ENCODE measurements at places on chromosomes 12 and 14.

GRCh38 chr14:60561845-60562746, 53.1 kb downstream of the SIX6 start:
- DNase-seq, result peak; percentile 1

DNA sequence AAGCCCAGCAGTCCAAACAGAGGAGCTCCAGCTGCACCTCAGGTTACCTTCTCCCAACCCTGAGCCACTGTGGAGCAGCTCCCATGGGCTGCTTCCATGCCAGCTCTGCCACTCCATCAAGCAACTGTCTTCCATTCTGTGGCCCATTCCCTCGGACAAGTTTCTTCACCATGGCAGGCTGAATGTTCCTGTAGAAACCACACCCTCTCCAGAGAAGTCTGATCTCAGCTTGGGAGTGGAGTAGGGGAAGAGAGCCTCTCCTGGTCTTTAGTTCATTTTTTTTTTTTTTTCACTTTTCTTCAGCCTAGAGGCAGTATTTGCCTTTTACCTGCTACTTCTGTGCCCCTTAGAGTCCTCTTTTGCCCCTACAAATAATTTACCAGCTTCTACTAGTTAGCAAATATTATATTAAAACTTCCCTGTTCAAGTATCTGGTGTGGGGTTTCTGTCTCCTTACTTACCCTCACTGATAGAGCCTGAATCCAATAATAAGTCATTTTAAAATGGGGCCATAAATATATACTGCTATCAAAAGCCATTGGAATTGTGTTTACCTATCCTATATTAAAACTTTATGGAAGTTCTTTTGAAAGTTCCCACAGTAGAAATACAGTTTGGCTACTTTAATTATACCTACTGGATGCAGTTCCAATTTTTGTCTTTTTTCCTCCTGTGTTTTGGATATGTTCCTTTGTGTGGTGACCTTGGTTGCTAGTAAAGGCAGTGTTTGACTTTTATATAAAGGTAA, 11.7 kb upstream of the SLC17A8 start:
- DNase-seq, result no peak

DNA sequence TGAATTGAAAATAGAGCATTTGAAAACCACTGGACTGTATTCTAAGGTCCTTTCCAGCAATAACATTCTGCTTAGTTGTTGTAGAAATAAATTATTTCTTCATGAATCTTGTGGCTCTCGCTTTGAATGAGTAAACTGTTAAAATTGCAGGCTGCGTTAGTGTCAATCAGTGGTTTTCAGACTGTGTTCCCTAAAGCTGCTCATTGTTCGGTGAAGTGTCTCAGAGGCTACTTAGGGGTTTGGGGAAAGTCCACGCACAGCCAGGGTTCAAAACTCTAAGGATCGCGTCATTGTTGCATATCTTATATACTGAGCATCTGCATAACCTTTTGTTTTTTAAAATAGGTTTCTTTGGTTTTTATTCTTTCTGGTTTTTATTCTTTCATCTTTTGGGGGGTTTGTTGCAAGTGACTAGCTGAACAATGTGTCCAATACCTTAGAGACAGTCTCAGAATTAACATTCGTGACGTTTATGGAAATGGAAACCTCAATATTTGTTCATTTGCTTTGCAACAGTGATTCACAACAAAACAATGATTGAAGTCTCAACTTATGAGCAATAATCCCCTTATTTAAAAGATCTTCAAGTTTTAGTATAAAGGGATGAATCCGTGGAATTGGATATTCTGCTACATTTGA, 108.1 kb downstream of the TTLL5 start:
- DNase-seq, result no peak

- DNase-seq, result no peak
Observed at GRCh38 chr12:119762619-119763018, 94.7 kb downstream of the PRKAB1 start.

GRCh38 chr14:26597589-26598080, at the start of gene NOVA1:
TSS of gene NOVA1 (minus strand) at chr14:26598033. CDS start at chr14:26597436, 597 bp downstream.
- DNase-seq, result no peak

DNA sequence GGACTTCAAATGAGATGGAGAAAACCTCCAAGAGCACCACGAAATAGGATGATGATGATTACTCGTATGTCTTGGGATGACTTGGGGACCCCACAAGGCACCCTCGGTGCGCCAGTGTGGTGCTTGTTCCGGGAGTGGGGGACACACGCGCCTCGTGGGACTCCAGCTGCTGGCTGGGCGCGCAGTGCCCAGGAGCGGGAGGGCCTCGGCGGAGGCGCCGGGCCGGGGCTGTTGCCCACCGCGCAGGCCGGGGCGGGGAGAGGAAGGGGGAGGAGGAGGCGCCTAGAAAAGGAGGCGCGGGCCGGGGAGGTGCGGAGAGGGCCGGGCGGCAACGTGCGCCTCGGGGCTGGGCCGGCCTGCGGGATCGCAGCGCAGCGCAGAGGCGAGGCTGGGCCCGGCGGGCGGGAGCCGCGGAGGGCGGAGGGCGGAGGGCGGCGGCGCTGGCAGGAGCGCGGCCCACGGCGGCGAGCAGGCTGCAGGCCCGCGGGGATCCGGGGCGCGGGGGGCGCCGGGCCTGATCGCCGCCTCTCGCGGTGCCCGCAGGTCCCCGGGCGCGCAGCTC, at the start of gene RFLNA:
TSS of gene RFLNA (plus strand) at position 314 of the 562 bp plus-strand sequence. CDS start 337 bp downstream, outside the sequence.
- no peak for DNase-seq

DNA sequence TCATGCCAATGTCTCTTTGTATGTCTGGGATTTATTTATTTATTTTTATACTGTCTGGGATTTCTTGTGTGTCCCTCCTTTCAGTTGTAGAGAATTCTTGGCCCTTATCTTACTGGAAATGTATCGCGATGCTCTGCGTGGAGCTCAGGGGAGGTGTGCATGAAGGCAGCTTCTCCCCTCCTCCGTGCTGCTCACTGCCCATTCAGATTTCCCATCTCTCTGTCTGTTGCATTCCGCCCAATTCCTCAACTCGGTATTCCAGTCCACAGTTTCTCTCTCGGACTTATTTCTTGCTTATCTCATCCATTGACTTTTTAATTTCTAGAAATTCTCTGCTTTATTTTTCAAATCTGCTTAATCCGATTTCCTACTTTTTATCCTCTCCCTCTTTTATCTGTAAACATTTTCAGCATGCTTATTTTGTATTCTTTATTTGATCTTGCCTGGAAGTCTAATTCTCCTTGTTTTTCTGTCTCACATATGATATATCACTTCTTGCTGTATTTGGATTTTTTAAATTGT, 93.2 kb downstream of the FBXW8 start:
- no peak for DNase-seq

DNA sequence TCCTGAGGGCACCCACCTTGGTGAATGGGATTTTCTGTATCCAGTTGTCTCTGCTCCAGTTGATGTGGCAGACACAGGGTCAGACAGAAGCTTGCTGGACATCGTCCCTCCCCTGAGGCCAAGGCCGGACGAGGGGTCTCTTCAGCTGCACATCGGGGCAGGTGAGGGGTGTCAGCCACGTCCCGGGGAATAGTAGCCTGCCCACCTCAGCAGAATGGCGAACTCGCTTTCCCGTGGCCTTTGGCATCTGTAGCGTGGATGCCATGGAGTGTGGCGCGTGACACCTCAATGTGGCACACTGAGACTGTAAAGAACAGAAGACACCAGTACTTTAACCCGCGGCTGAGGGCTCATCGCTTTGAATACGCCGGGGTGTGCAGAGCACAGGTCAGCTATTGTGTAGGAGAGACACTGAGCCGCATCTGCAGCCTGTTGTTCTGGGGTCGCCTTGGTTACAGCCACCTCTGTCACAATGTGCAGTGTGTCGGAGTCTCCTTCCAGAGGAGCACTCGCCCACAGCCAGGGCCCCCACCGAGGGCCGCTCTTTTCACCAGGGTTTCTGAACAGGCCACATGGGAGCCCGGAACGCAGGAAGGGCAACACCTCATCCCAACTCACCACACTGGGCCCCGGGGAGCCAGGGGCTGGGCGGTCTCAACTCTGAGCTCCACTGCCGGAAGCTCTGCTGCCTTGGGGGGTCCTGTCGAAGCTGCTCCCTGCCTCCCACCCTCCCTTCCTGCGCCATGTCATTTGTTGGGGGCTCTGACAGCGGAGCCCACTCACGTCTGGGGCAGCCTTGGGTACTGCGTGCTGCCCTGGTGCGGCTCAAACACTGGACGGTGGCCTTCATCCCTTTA, 77.0 kb downstream of the ADGRD1 start:
- no peak for DNase-seq

DNA sequence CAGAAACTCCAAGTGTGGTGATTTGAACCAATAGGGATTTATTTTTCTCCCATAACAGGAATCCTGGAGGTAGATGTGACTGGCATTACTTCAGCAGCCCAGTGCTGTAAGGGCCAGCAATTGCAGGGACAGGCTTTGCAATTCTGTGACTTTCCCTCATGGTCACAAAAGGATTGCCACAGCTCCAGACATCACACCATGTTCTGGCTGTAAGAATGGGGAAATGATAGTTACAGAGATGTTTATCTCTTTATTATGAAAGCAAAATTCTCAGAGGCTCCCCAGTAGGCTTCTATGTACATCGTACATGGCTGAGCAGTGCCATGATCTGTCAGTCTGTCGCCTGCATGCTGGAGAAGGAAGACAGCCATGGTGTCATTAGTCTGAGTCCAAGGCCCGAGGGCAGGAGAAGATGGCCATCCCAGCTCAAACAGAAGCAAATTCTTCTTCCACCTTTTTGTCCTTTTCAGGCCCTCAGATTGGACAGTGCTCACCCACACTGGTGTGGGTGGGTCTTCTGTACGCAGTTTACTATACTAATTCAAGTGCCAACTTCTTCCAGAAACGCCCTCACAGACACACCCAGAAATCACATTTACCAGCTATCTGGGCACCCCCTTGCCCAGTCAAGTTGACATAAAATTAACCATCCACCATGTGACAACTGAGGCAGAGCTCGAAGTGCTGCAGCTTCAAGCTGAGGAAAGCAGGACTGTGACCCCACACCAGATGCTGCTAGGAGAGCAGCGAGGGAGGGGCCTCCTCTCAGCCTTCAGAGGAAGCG, 17.2 kb downstream of the ZBTB42 start:
- DNase-seq, result no peak

- DNase-seq, result no peak
Observed at GRCh38 chr14:90814806-90815571, 1.2 kb downstream of the TTC7B start.

DNA sequence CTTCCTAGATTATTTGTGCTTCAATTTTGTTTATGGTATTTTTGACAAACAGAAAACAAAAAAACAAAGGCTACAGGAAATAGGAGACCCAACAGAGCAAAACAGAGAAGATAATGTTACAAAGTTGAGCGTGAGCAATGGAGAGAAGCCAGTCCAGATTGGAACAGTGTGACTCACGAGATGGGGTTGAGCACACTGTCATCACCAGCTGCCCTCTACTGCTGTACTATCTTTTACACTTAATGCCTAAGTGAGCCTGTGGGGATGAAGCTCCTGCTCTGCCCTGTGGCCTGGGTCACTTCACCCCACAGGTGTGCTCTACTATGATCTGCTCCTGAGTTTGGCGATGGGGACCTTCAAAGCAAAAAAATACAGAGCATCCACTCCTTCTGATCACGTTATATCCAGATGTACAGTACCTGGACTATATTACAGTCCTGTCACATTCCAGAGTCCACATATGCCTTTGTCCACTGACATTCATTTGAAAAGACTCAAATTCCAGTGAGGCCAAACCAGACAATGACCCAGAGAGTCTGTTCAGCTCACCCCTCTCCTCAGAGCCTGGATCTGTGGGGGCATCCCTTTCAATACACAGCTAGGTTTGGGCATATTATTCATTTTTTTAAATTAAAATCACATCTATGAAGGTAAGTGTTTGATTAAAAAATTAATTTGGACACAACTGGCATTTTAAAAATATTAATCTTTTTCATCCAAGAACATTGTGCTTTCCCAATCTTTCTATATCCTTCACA, 4.4 kb downstream of the IPO8 start:
- no peak for DNase-seq

GRCh38 chr12:65941388-65941787, 117.1 kb downstream of the HMGA2 start:
- DNase-seq, result no peak

DNA sequence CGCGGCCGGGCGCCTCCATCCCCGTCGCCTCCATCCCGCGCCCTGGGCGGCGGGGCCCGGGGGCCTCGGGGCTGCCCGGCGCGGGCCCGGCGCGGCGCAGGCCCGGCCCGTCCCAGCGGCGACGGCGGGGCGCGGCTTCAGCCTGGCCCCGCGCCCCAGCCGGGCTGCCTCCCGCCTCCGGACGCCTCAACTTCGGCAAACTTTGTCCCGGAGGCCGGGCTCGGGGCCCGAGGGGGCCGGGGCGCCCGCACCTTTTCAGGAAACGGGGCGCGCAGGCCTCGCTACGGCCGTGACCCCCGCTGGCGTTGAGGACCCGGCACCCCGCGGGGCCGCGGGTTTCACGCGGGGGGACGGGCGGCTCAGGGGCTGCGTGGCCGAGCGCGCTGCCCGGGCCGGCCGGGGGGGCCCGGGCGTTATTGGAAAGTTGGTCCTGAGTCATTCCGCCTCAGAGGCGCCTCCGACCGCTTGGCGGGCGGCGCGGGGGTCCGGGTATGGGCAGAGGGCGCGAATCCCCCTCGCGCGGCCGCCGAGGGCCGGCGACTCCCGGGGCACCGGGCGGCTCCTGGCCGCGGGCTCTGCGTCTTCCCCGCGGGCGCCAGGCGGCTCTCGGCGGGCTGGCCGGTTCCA, 575 bp downstream of the TRAF3 start:
- no peak for DNase-seq

GRCh38 chr14:76348898-76349297, 27.0 kb upstream of the ESRRB start:
- DNase-seq, result no peak

DNA sequence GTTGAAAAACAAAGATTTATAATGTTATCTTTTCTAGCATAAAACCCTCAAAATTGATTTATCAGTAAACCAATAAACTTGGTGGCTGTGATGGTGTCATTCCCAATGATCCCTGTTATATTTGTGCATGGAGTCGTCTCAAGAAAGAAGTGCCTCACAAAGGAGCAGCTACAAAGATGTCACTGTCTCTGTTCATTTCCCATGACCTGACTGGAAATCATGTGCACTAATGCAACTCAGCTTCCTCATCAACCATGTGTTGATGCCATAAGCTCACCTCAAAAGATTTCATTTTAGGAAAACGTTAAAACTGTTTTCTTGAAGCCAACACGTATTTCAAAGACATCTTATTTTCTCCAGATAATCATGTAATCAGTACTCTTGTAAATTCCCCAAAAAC, 28.8 kb downstream of the CLEC1A start:
- no peak for DNase-seq

GRCh38 chr14:89252887-89253532, 164.0 kb downstream of the FOXN3 start:
- DNase-seq, result no peak

GRCh38 chr14:71698027-71698426, 234.2 kb upstream of the RGS6 start:
- no peak for DNase-seq

- no peak for DNase-seq
Observed at GRCh38 chr14:90523961-90524875, 127.4 kb downstream of the CALM1 start.

GRCh38 chr12:88921890-88922532, 341.7 kb upstream of the KITLG start:
- no peak for DNase-seq
